ENCODE measurements at places on chromosomes 16 and 17.

- DNase-seq, result no peak
Observed at GRCh38 chr16:17930280-17930679, 406.3 kb downstream of the NPIPA8 start.

DNA sequence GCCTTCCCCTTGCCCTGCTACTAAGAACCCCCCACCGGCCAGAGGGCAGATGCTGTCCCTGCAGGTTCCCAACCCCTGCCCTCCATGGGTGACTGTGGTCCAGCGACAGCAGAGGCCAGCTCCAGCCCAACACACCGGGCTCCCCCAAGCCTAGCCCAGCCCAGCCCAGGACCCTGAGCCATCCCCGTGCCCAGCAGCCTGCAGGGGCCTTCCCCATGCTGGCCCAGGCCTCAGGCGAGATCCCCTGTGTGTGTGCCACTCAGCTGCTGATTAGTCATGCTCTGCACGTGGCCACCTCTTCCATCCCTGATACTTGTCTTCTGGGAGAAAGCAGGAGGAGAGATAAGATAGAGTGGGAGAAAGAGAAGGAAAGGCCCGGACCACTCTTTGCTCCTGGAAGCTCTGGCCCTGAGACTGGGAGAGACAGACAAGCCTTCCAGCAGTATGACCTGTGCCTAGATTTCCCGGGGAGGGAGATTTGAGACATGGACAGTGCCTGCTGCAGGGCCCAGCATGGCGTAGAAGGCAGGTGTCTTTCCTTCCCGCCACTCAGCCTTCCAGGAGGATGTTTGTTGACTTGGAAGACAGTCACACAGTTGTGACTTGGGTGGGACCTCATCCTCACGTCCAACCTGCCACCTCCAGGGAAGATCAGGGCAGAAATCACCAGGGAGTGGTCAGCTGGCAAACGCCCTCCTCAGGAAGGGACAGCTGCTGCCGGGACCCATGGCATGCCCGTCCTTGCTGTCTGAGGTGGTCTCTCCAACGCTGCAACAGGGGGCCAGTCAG, 41.3 kb upstream of the RASD1 start:
- DNase-seq, result no peak

DNA sequence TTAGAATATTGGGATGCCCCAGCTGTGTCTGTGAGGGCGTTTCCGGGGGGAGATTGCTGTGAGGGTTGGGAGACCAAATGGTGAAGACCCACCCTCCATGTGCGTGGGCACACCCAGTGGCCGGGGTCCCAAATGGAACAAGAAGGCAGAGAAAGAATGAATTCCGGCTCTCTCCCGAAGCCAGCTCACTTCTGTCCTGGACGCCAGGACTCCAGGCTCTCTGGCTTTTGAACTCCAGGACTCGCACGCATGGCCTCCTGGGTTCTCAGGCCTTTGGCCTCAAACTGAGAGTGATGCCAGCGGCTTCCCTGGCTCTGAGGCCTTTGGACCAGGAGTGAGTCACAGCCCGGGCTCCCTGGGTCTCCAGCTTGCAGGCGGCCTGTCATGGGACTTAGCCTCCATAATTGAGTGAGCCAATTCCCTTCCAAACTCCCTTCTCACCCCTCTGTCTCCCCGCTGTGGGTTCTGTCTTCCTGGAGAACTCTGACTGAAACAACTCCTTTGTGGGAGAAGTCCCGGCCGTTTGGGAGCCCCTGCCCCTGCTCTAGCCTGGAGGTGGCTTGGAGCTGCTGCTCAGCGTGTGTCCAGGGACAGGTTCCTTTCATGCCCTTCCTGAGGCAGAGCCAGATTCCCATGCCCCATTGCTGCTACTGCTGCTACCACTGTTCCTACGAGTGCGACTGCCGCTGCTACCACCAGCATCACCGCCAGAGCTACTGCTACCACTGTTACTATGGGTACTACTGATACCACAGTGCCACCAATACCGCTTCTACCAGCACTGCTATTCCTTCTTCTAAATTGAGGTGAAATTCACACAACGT, 49.8 kb upstream of the CBX4 start:
- DNase-seq, result no peak

GRCh38 chr16:48850097-48850770, 240.3 kb upstream of the N4BP1 start:
- no peak for DNase-seq
